ENCODE measurements at places on chromosomes 5 and 9.

- DNase-seq = peak; percentile 49
Measured at GRCh38 chr9:131562032-131562959, 17.0 kb downstream of the PRRT1B start.

GRCh38 chr5:95770830-95771708, 39.9 kb downstream of the RHOBTB3 start:
- no peak for DNase-seq

- no peak for DNase-seq
Measured at GRCh38 chr5:135481387-135481786, 29.2 kb upstream of the TIFAB start.

DNA sequence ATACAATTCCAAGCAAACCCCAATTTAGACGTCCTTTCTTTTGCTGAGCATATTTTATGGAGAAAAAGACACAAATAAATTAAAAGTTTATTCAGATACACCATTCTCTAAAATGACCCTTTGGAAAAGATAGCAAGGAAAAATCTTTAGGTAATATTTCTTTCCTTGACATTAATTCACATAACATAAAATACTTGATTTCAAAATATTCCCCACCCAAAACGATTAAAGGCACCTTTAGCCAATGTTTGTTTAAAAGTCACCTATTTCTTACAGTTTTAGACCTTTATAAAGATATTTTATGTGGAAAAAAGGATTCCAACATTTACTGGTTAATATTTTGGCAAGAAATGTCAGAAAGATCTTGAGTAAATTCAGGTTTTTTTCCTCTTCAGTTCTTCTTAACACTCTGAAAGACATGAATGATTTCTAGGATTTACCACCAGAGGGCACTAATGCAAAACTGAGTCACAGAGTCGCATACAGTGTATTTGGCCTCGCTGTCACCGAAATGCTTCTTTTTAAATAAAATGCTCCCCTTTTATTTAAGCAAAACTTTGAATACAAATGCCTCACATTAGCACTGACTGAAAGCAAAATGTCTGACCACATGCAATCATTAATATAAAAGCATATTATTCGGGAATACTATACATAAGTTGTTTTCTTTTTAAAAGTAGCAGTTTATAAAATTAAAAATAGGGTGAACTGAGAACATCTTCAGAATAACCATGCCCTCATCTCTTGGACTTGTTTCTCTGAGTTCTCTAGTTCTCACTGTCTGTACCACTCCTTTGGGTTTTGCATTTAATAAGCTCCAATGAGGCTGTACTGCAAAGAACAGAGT, 122.5 kb downstream of the SLC1A3 start:
- DNase-seq = peak; percentile 65

- DNase-seq = no peak
Measured at GRCh38 chr5:180591311-180591887, at the start of gene SCGB3A1. SCGB3A1 (minus strand) TSS chr5:180591499; CDS start chr5:180591462, 37 bp downstream.

- peak; percentile 84 for DNase-seq
Measured at GRCh38 chr9:98971168-98971914, 27.6 kb downstream of the COL15A1 start.

DNA sequence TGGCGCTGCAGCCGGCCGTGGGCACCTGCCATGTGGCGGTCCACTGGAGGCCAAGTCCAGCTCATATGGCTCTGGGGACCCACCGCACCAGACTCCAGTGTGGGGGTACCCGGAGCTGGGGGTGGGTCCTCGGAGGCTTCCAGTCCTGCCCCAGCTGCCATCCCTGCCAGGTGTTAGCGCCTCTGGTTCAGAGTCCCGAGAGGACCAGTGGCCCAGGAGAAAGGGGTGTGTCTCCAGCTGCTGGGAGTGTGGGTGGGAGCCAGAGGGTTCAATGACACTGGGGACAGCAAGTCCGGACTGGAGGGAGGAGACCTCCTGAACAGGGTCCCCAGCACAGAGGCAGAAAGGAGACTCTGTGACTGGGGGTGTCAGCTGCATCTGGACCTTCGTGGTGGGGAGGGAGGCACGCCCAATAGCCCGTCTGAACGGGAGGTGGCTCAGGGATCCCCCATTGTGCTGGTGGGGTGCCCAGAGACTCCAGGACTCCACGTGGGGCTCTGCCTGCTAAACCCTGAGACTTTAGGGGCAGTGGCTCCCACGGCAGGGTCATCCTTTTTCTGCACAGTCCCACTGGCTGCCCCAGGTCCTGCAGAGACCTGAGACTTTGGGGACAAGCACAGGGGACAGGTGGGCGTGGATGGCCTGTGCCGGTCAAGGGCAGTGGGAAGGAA, 2.4 kb upstream of the AHRR start:
- DNase-seq = no peak
